ENCODE measurements at places on chromosomes 4 and X. TPM values are rescaled to one million over a fixed set of nuclear protein-coding genes. Genes with fewer than 3 reads are reported as not detected.

DNA sequence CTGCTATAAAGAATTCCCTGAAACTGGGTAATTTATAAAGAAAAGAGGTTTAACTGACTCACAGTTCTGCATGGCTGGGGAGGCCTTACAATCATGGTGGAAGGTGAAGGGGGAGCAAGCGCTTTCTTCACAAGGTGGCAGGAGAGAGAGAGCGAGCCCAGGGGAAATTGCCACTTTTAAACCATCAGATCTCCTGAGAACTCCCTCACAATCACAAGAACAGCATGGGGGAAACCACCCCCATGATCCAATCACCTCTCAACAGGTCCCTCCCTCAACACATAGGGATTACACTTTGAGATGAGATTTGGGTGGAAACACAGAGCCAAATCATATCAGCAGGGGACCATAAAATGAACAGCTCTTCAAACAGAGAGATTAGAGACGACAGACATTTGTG, 198.6 kb downstream of the MAGEB5 start:
- H3K4me3 ChIP-seq, result no peak overlapping the region
- H3K27ac ChIP-seq, result no peak overlapping the region
- H3K27me3 ChIP-seq, result no peaks in the 10 kb centered on the region
- H3K4me1 ChIP-seq, result no peaks in the 10 kb centered on the region
- no peaks in the 10 kb centered on the region for H3K36me3 ChIP-seq
- no peak for DNase-seq

DNA sequence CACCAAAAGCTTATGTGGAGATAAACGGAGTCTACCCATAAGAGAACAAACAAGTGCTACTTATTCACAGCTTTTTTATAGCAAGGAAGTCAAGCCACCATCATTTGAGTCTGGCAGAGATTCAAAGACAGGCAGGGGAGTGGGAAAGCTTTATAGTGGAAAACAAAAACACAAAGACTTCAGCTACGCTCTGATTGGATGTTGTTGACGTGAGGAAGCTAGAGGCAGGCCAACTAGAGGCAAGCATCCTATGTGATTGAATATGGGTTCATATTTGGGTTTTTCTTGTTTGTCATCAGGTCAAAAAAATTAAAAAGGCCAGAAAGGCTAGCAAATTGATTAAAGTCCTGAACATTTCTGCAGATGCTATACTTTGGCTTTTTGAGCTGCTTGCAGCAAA, 719 bp upstream of the TCEAL4 start:
- H3K4me3 ChIP-seq, result peak overlapping the region; percentile 80
- H3K4me1 ChIP-seq, result 0 out of 2 replicates have a peak, but pooled peaks cover 2% of the 10 kb centered on the region
- no peaks in the 10 kb centered on the region for H3K27me3 ChIP-seq
- no peak for DNase-seq
- H3K36me3 ChIP-seq, result no peaks in the 10 kb centered on the region
- no peak overlapping the region for H3K27ac ChIP-seq

- no peaks in the 10 kb centered on the region for H3K36me3 ChIP-seq
- no peaks in the 10 kb centered on the region for H3K27me3 ChIP-seq
- peak overlapping the region; percentile 61 for H3K27ac ChIP-seq
- 0 out of 2 replicates have a peak overlapping the region, but pooled peaks have one; percentile 14 for H3K4me3 ChIP-seq
These were observed 10.7 kb upstream of the CXCL8 start for GRCh38 chr4:73729534-73730165.

DNA sequence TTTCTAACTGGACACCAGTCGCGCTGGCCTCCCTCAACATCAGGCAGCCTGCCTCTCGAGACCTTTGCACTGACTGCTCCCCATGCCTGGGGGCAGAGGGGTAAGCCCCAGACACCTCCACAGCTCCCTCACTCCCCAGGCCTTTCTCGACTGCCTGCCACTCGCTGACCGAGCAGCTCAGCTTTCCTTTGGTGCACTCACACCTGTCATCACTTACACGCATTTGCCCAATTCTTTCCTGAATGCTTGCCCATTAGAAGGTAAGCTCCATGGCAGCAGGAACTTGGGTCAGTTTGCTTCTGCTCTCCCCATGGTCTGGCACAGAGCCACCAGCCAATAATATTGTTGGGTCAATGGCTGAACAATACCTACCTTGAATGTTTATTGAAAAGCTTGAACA, 32.2 kb upstream of the PROM1 start:
- H3K27me3 ChIP-seq, result peaks cover 40% of the 10 kb centered on the region
- H3K4me1 ChIP-seq, result no peaks in the 10 kb centered on the region
- no peaks in the 10 kb centered on the region for H3K36me3 ChIP-seq
- DNase-seq, result no peak
- H3K4me3 ChIP-seq, result no peak overlapping the region

DNA sequence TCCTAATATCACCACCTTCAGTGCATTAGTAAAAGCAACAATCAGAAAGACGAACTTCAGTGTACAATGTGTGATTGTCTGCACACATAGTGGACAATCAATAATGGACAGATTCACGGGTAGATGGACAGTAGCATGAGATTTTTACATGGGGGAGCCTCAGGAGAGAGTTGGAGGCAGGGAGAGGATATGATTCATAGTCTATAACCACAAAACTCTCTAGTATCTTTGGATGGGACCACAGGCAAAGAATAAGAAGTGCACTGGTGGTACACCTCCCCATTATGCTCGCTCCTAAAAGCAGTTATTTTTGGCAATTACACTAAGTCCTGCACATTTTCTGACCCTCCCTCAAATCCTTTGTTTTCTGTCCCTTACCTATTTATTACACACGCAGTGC, 624.4 kb upstream of the ACTRT1 start:
- H3K27ac ChIP-seq, result no peak overlapping the region
- no peaks in the 10 kb centered on the region for H3K4me1 ChIP-seq
- DNase-seq, result no peak
- no peaks in the 10 kb centered on the region for H3K36me3 ChIP-seq
- H3K4me3 ChIP-seq, result no peak overlapping the region
- no peaks in the 10 kb centered on the region for H3K27me3 ChIP-seq

GRCh38 chr4:106502106-106502699, 133.6 kb upstream of the GIMD1 start:
- H3K27ac ChIP-seq, result no peak overlapping the region
- no peak overlapping the region for H3K4me3 ChIP-seq
- DNase-seq, result peak; percentile 35
- no peaks in the 10 kb centered on the region for H3K27me3 ChIP-seq
- H3K4me1 ChIP-seq, result peaks cover 13% of the 10 kb centered on the region

GRCh38 chr4:107247738-107248137, 211.6 kb upstream of the DKK2 start:
- no peak for DNase-seq
- no peaks in the 10 kb centered on the region for H3K27me3 ChIP-seq
- H3K27ac ChIP-seq, result no peak overlapping the region
- no peaks in the 10 kb centered on the region for H3K36me3 ChIP-seq

- no peaks in the 10 kb centered on the region for H3K27me3 ChIP-seq
- peak overlapping the region; percentile 24 for H3K27ac ChIP-seq
- H3K4me1 ChIP-seq, result peaks cover 23% of the 10 kb centered on the region
- H3K4me3 ChIP-seq, result no peak overlapping the region
- H3K36me3 ChIP-seq, result no peaks in the 10 kb centered on the region
These were observed 55.8 kb downstream of the DOCK11 start for GRCh38 chrX:118551426-118551825.

DNA sequence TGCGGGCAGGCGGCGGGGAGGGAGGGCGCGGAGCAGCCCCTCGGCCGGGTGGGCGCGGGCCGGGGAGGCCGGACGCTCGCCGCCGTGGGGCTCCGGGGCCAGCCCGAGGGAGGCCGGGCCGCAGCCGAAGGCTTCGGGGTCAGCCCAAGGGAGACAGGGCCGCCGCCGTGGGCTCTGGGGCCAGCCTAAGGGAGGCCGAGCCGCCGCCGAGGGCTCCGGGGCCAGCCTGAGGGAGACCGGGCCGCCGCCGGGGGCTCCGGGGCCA, 251 bp downstream of the KIAA0232 start:
- H3K27ac ChIP-seq, result peak overlapping the region; percentile 88
- H3K27me3 ChIP-seq, result no peaks in the 10 kb centered on the region
- DNase-seq, result no peak
- H3K36me3 ChIP-seq, result 0 out of 2 replicates have a peak, but pooled peaks cover 4% of the 10 kb centered on the region
- peak overlapping the region; percentile 98 for H3K4me3 ChIP-seq

DNA sequence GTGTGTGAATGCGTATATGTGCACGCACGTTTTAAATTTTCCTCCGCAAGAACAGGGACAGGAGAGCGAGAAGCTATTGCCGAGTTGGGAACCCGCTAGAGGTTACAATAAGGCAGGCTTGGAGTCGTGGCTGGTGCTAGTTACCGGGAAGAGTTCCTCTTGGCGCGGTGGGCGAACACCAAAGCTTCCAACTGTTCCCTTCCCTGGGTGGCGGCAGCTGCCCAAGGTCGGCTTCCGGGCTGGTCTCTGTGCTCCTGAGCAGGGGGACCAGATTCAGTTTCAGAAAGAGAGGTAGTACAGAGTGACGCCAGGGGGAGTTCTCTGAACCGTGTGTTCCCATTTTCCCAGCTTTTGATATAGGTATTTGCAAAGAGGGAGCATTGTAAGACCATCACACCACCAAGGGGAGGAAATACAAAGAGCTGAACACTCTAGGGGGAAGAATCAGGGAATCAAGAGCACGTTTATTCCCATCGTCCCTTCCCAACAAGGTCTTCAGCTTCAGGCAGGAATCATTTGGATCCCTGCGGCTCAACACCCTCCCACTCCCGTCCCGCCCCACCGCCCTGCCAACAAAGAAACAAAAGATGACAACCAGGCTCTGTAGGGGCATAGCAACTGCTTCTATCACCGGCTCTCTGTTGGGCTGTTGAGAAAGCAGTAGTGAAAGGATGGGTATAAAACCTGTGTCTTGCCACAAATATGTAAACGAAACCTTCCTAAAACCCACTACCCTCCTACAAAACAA, 113.6 kb upstream of the TEX13C start:
- no peaks in the 10 kb centered on the region for H3K4me1 ChIP-seq
- peak overlapping the region; percentile 58 for H3K4me3 ChIP-seq
- DNase-seq, result peak; percentile 4
- no peaks in the 10 kb centered on the region for H3K36me3 ChIP-seq

DNA sequence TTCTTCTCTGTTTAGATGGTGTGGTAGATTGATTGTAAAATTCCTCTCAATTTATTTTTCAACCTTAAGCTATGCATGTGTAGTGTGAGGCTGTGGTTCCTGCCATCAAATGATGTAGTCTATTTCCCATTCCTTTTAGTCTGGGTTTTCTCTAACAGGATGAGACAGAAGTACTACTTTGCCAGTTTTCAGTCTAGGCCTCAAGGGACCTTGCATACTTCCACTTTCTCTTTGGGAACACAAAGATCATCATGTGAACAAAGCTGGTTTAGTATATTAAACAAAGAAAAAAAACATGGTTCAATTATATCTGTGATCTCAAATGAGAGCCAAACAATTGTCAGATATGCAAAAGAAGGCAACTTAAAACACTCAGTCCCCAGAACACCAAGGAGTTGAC, 1284.0 kb downstream of the RAPGEF2 start:
- H3K4me1 ChIP-seq, result no peaks in the 10 kb centered on the region
- H3K36me3 ChIP-seq, result no peaks in the 10 kb centered on the region
- DNase-seq, result no peak
- no peaks in the 10 kb centered on the region for H3K27me3 ChIP-seq

DNA sequence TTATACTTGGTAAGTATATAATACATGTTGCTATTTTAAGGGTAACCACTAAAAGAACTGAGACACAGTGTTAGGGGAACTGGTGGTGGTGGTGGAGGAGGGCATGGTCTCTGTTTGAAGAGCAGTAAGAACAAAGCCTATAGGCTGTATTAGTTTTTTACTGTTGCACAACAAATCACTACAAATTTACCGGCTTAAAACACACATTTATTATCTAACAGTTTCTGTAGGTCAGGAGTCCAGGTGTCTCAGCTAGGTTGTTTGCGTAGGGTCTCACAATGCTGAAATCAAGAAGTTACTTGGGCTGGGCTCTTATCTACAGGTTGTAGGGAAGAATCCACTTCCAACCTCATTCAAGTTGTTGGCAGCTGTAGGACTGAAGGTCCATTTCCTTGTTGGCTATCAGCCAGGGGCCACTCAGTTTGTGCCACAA, 52.6 kb downstream of the CASK start:
- H3K4me3 ChIP-seq, result no peak overlapping the region
- no peak overlapping the region for H3K27ac ChIP-seq
- no peaks in the 10 kb centered on the region for H3K36me3 ChIP-seq
- no peaks in the 10 kb centered on the region for H3K4me1 ChIP-seq
- no peak for DNase-seq
- H3K27me3 ChIP-seq, result no peaks in the 10 kb centered on the region

- peaks cover 9% of the 10 kb centered on the region for H3K4me1 ChIP-seq
- H3K36me3 ChIP-seq, result no peaks in the 10 kb centered on the region
- H3K27me3 ChIP-seq, result no peaks in the 10 kb centered on the region
- H3K27ac ChIP-seq, result no peak overlapping the region
- H3K4me3 ChIP-seq, result no peak overlapping the region
These were observed 349.7 kb downstream of the IQCM start for GRCh38 chr4:149465955-149466354.

DNA sequence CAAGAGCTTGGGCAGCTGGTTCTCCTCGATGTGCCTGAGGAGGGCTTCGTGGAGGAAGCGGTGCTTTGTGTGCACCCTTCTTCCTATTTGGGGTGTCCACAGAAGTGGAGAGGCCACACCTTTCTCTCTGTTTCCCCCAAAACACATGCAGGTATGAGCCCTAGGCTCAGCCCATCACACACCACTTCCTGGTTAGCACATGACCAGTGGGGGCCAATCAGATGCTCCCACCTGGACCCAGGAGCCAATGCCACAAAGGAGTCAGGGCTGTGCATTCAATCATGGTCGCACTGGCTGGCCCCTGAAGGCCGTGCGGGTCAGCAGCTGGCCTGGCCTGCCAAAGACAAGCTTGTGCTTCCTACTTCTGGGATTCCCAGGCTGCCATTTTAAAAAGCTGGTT, 51.4 kb downstream of the PPP2R2C start:
- peaks cover 4% of the 10 kb centered on the region for H3K27me3 ChIP-seq
- H3K4me3 ChIP-seq, result no peak overlapping the region
- H3K36me3 ChIP-seq, result no peaks in the 10 kb centered on the region
- no peak for DNase-seq

- H3K27me3 ChIP-seq, result no peaks in the 10 kb centered on the region
- H3K27ac ChIP-seq, result peak overlapping the region; percentile 24
- no peak overlapping the region for H3K4me3 ChIP-seq
- peak; percentile 50 for DNase-seq
These were observed 16.5 kb downstream of the TRAPPC11 start for GRCh38 chr4:183675625-183676024.

- no peak for DNase-seq
- no peaks in the 10 kb centered on the region for H3K27me3 ChIP-seq
- H3K36me3 ChIP-seq, result no peaks in the 10 kb centered on the region
- no peak overlapping the region for H3K4me3 ChIP-seq
These were observed 104.5 kb downstream of the IRF2 start for GRCh38 chr4:184369871-184370270.

Gene PLK4
- 8.5 TPM for total RNA-seq

Gene TRPC3
- total RNA-seq, result 0.22 TPM

Gene GPR119
- total RNA-seq, result not detected

Gene GAGE1
- not detected for total RNA-seq

Gene PWWP3B
- not detected for total RNA-seq

Gene HSFX1
- total RNA-seq, result 0.25 TPM

Gene TMPRSS11F
- total RNA-seq, result not detected

Gene HSFX4
- total RNA-seq, result not detected

Gene SPIN2A
- not detected for total RNA-seq
